ENCODE measurements at places on chromosomes 4 and X.

GRCh38 chr4:153142700-153143438 is 61.4 kb upstream of the TRIM2 start:
- DNase-seq: no peak

DNA sequence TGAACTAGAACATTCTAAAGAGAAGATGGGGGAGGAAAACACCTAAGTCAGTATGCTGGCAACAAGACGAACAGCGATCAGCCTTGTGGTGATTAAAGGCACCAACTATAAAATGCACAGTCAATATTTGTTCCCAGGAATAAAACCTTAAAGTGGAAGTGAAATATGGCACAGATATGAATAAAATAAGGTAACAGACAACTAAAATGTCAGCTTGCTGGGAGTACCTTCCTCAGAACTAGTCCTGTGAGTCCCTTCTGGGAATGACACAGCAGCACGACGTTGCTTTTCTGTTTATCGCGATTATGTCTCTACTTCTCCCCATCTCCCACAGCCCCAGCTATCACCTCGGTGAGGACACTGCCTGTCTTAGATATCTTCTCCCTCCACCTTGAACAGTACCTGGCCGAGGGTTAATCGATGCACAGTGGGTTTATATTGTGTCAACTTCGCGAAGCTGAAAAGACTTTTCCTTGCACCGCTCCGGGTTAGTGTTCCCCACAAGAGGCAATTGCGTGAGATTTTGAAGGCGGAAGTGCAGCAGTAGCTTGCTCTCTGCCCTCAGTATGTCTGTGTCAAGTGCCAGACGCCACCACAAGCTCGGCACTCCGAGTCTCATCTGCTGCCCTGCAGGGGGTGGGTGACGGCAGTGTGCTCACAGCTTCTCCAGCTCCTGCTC is 17.4 kb downstream of the MTNR1A start:
- DNase-seq: no peak

DNA sequence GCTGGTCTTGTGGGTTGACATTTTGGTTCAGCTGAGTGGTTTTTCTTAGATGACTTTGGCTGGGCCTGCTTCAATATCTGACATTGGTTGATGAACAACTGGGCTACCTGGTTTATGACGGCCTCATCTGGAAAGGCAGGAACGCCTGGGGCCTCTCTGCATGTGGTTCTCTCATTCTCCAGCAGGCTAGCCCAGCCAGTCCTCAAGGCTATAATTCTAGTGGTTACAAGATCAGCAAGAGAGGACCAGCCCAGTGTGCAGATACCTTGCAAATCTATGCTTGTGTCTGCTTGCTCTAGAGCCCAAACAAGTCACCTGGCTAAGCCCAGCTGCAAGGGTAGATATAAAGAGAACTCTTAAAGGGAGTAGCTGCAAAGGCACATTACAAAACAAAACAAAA is 214.2 kb upstream of the PUDP start:
- DNase-seq: no peak

GRCh38 chrX:1521459-1521956 is 15.5 kb downstream of the P2RY8 start:
- peak; percentile 69 for DNase-seq

DNA sequence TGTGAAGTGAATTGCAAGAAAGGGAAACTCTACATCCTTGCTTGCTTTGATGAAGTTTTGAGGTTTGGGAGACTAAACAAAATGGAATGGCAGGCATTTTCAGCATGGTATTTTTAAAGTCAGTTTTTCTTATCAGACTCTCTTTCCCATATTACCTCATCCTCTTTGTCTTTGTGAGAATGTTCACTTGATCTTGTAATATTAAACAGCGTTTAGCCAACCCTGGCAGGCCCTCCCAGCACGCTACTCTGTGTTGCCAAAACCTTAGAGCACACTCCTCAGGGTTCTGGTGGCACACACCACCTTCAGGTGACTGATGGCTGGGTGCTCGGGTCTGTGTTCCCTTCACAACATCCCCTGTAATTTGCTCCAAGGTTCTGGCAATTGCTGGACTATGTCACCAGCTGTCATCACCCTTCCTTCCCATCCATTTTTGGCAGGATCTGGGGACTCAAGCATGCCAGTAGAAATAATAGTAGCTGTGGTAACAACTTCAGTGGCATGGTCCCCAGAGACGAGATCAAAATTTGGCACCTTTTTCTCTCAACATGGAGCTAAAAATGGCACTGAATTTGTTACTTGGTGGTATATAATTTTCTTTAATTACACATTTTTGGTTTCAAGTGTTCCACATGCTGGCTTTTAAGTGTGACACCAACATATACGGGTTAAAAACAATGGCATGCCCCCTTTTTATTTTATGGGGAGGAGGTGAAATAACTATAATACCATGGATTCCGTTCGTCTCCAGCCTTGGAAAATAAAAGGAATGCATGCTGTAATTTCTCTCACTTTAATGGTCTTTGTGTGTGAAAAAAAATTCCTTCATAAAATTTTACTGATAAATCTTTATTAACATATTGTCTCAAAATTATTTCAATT is 273.1 kb downstream of the DCTD start:
- no peak for DNase-seq

- DNase-seq: no peak
Observed at GRCh38 chr4:10605746-10606482, 78.7 kb downstream of the CLNK start.

GRCh38 chrX:150164971-150165600 is 198.0 kb upstream of the MAMLD1 start:
- no peak for DNase-seq

GRCh38 chr4:74056114-74056857 is 17.8 kb upstream of the CXCL3 start:
- DNase-seq: no peak

DNA sequence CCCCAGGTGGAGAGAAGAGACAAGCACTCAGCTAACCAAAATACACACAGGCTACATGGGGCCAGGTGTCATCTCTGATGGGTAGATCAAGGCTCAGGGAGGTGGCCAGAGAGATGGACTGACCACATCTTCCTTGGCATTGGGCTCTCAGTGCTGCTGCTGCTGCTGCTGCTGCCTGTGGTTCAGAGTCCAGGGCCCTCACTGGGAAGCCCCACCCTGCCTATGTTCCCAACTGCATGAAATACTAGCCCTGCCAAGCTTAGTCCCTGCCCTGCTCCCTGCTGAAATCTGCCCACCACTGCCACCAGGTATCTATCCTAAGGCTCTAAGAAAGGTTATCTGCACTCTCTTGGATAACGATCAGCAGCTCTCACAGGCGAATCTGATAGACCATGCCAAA is 118.7 kb downstream of the EFHC2 start:
- no peak for DNase-seq

DNA sequence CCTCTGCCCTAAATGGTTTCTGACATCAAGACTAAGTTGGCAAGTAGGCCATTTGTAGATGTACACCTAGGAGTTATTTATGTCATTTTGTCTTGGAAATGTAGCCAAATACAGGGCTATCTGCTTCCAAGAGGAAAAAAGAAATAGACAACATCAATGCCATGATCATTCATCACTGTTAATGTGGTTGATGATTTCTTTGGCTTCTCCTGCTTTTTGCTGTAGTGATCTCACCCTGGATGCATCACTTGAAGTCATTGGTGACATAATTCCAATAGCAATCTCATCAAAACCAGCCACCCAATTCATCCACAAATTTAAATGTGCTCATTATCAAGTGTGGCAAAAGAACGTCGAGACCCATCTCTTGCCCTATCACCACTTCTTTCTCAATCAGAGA is 222.6 kb upstream of the PPARGC1A start:
- no peak for DNase-seq

DNA sequence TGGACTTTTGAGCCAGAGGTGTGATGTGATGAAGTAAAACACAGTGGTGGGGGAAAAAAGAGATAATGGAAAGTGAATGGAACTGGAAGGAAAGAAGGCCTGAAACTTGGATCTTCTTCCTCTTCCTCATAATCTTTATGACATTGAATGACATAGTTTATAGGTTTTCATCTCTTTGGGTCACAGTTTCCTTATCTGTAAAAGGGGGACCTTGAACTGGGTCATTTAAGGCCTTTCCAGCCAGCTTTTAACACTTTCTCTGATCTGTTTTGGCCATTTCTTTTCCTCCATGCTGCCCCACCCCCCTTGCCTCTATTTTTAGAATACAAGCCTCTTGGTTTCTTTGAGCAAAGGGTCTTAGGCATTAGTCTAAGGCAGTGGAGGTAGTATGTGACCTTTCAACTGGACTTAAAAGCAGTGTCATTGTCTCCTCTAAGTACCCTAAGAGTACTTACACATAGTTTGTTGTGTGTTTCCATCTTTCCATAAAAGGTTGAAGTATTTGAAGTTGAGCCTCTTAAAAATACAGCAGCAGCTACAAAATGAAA is 7.8 kb downstream of the CPEB2 start:
- no peak for DNase-seq

DNA sequence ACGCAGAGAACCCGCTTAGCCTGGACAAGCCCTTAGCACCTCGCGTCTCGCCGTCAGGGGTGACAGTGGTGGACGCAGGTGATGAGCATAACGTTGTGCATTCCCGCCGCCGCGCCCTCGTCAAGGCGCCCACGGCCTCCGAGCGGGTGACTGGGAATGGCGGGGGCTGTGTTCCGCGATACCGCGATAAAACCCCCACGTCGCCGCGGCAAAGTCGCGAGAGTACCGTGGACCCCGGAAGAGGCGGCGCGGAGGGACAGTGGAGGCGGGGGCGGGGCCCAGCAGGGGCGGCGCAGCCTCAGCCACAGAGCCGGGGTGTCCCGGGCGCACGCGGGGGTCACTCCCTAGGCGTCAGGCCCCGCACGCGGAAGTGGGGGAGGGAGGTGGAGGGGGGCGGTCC is 53.8 kb downstream of the ZFYVE28 start:
- DNase-seq: no peak

- no peak for DNase-seq
Observed at GRCh38 chr4:16140879-16141249, 57.0 kb upstream of the PROM1 start.

- DNase-seq: no peak
Observed at GRCh38 chrX:30702736-30703135, 49.5 kb downstream of the GK start.

Measured in GM12892 (cell line).